Hair follicular keratinocyte (primary cell): ENCODE measurements at places on chromosomes 2 and 18. TPM values are rescaled to one million over a fixed set of nuclear protein-coding genes. Genes with fewer than 3 reads are reported as not detected.

The PSMA8 gene
- not detected in 2 replicates for total RNA-seq

The UGT1A4 gene
- not detected in 2 replicates for total RNA-seq

The POTEJ gene
- not detected in 2 replicates for total RNA-seq

The VWA3B gene
- total RNA-seq = 0.08 and 0.16 TPM in 2 replicates

The SPEG gene
- 13.8 and 30.5 TPM in 2 replicates for total RNA-seq

The SIGLEC15 gene
- total RNA-seq = 0.15 and 0.62 TPM in 2 replicates
